PC-3 (cell line): ENCODE measurements at places on chromosomes 1 and 21.
A peak's percentile ranks its signal among the peaks of the same experiment; 100 is the strongest.

GRCh38 chr21:17441370-17441769 lies 71.5 kb upstream of the CXADR start:
- peak; percentile 84 for DNase-seq

DNA sequence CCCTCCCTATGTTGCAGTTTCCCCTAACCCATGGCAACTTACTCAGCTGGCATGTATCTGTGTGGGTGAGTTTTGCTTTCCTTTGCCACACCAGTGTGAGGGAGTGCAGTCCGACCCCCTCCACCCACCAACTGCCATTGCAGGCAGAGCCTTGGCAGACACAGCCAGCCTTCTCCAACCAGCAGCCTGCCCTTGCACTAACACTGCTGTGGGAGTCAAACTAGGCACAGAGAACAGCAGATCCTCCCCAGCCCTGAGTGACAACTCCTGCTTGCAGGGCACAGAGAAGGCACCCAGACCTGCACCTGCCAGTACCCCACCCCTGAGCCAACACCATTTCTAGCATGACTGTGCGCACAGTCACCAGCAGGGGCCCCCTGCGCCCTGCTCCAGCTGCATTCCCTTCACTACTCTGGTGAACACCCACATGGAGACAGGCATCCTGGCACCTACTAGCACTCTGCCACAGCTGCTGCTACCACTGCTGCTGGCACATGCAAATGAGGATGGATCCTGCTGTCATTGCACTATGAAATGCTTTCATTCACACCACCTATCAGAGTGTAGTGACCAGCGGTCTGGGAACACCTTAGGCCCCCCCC lies 98.4 kb downstream of the MAGI3 start:
- DNase-seq: peak; percentile 19

- DNase-seq: peak; percentile 46
Measured at GRCh38 chr1:178774263-178774662, 49.2 kb downstream of the RALGPS2 start.

- no peak for DNase-seq
Measured at GRCh38 chr1:212402666-212403321, 11.9 kb downstream of the PACC1 start.

GRCh38 chr1:45752441-45753052 lies 2.1 kb upstream of the IPP start:
- DNase-seq: peak; percentile 21

GRCh38 chr1:17870679-17871078 lies 115.5 kb downstream of the ACTL8 start:
- no peak for DNase-seq

- DNase-seq: no peak
Measured at GRCh38 chr1:95778217-95778616, 544.2 kb downstream of the RWDD3 start.

GRCh38 chr21:25760677-25761076 lies 25.9 kb downstream of the GABPA start:
- no peak for DNase-seq

- peak; percentile 37 for DNase-seq
Measured at GRCh38 chr1:61925591-61926298, 183.5 kb downstream of the PATJ start.

- no peak for DNase-seq
Measured at GRCh38 chr1:17757426-17757825, 2.3 kb downstream of the ACTL8 start.

DNA sequence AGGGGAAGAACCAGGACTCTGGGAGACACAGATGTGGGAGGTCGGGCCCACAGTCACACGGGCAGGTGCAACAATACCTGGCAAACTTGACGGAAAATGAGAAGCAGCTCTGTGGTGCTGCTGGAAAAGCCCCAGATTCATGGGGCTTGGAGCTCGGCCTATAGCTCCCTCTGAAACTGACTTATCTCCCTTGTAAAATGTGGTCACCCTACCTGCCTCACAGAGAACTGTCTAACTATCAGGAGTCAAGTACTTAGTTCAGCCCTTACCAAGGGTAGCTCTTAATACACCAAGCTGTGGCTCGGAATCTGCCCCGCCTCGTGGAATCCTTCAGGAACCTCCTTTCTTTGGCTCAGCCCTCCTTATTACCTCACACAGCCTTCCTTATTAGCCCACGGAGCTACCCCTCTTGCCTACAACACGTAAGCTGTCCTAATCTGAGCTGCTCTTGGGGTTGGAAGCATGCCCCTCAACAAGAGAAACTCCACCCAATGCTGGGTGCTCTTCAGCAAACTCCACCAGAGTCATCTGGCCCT lies 68.9 kb downstream of the MRPL37 start:
- DNase-seq: no peak

DNA sequence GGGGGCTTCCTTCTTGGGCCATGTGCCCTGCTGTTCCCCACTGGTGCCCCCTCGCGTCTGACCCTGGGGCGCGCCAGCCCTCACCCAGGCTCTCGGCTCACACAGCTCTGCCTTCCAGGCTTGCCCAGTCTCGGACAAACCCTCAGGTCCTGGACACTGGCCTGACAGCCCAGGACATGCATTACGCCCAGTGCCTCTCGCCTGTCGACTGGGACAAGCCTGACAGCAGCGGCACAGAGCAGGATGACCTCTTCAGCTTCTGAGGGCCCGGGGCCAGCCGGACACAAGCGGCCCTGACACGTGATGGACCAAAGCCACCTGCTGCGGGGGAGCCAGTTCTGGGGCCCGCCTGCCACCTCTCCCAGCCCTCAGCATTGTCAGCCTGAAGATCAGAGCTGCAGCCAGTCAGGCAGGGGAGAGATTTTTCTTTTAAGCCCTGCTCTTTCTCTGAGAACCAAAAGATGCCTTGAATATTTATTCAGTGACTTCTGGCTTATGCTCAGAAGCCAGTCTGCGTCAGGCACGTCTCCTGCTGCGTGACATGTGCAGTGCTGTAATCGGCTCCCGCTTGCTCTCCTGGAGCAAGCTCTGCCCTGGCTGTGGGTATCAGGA lies 23.4 kb downstream of the LDLRAP1 start:
- DNase-seq: no peak

DNA sequence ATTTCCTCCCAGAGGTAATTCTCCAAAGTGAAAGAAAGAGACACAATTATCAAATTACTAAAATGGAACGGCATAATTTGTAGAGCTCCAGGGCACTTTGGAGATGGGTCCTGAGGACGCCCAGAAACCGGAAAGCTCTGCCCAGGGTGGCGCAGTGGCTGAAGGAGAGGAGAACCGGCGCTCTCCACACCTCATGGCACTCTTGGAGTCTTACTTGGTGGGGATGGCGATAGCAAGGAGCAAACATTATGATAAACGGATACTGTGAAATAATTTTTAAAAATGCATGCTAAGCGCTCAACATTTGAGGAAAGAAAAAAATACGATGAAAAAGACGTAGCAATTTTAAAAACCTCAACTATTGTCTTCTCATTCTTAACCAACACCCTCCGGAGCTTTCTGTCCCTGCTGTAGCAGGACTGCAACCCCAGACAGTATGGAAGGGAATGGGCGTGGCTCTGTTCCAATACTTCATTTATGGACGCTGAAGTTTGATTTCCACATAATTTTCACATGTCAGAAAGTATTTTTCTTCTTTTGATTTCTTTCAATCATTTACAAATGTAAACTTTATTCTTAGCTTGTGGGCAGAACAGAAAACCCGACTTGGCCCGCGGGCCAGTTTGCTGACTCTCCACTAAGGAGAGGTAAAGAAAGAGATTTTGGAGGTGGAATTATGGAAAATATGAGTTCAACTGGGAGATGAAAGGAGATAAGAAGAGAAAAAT lies 1.1 kb downstream of the S100A11 start:
- peak; percentile 60 for DNase-seq

GRCh38 chr1:42418516-42418915 lies 37.3 kb downstream of the ZMYND12 start:
- no peak for DNase-seq

DNA sequence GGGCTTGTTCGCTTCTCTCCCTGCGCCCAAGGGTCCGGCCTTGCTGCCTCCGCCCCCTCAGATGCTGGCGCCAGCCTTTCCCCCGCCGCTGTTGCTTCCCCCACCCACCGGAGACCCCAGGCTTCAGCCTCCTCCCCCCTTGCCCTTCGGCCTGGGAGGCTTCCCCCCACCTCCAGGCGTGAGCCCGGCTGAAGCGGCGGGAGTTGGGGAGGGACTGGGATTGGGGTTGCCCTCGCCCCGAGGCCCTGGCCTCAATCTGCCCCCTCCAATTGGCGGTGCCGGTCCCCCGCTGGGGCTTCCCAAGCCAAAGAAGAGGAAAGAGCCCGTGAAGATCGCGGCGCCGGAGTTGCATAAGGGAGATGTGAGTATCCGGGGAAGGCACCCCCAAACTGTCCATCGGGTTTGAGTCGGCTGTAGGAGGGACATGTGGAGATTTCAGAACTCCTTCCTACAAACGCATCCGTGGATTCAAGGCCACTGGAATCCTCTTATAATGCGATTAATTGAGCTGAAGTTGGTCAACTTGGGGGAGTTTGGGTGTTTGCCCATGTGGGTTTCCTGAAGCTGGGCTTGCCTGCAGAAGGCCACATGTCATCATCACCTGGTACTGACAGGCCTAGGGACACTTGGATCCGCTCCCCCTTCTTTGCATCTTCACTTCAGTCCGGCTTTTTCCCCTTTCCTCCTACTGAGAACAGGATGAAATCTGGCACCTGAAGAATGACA lies 707 bp downstream of the PRCC start:
- no peak for DNase-seq

DNA sequence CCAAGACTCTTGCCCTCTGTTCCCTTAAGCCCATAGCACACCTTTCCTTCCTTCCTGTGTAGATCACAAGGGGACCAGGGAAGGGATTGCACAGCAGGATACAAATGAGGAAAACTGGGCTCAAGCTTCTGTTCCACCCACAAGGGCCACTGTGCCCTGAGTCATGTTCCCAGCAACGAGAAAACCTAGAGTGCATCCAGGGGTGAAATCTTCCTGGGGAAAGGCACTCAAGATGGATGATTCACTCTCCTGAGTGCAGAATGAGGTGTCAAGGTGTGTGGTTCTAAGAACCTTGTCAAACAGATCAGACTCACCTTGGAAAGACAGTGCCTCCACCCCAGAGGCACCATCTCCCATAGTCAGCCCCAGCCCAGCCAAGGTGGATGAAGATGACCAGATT lies 40.7 kb upstream of the EYA3 start:
- peak; percentile 96 for DNase-seq

GRCh38 chr21:21187579-21187978 lies 189.4 kb downstream of the NCAM2 start:
- DNase-seq: no peak

DNA sequence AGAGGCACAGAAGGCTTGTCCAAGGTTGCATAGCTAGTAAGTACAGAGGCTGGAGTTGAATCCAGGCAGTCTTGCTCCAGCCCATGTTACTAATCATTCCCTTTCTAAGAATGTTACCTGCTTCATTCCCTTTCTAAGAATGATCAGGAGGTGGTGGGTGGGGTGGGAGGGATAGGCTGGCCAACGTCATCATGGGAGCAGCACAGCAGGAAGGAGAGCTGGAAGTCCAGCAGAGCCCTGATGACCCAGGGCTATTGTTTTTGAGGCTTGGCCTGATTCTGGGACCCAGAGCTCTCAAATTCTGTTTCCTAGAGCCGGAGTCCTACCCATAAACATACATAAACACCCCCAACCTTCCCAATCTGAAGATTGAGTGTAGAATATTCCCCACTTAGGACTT lies 11.8 kb upstream of the CSF1 start:
- no peak for DNase-seq

DNA sequence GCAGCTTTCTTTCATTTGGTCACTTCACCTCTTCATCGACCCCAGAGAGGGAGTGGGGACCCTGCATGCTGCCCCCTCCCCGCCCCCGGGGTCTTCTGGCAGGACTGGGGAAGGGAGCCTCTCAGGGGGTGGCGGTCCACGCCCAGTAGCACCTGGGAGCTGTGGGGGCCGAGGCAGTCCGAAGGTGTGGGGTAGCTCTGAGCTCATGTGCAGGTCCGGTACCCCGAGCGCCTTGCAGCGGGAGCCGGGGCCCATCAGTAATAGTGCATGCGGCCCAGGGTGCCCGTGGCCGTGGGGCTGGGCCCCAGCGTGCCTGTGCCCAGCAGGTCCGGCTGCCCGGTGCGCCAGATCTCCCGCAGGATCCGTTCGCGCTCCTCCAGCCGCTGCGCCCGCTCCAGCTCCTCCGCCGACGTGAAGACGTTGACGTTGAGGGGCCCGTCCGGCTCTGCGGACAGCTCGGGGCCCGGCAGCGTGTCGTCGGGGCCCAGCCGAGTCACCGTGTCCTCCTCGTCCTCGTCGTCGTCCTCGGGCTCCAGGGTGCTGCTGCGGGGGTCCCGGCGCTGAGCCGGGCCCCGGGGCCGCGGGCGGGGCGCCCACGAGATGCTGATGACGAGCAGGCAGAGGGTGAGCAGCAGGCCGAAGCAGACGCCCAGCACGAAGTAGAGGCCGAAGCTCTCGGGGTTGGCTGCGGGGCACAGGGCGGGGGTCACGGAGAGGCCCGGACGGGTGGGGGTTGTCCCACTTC lies 1.2 kb downstream of the EVA1B start:
- DNase-seq: no peak

- peak; percentile 64 for DNase-seq
Measured at GRCh38 chr1:2311184-2312032, 79.9 kb downstream of the MORN1 start.

DNA sequence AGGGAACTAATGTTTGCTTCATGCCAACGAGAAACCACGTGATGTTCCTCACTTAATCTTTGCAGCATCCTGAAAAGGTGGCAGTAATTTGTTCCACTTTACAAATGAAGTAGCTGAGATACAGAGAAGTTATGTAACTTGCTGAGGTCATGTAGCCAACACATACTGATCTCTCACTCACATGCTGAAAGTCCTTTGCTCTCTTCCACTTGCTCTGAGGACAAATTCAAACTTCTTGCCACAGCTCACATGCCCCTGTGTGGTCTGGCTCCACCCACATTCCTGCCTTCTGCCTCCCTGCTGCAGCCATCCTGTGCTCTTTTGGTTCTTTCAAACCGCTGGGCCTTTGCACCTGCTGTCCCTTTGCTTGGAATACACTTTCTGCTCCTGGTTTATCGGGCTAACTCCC lies 55.4 kb downstream of the TMCO4 start:
- DNase-seq: no peak

- peak; percentile 85 for DNase-seq
Measured at GRCh38 chr1:107750364-107750959, 214.5 kb downstream of the VAV3 start.

DNA sequence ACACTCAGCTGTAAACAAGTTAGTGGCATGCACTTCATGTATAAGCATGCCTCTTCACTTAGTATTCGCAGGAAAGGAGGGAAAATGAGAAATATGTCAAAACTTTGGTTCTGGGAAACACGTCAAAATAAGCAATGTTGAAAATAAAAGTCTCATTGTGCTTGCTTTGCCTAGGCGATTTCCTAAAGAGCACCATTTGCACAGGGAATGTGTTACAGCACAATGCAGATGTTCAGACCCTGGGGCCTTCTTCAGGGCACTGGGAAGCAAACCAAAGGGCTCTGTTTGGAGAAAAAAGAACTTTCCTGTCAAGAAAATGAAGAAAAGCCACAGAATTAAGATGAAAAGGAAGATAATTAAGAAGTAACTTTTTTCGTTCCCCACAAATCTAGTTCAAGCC lies 98.6 kb upstream of the PLD5 start:
- no peak for DNase-seq

DNA sequence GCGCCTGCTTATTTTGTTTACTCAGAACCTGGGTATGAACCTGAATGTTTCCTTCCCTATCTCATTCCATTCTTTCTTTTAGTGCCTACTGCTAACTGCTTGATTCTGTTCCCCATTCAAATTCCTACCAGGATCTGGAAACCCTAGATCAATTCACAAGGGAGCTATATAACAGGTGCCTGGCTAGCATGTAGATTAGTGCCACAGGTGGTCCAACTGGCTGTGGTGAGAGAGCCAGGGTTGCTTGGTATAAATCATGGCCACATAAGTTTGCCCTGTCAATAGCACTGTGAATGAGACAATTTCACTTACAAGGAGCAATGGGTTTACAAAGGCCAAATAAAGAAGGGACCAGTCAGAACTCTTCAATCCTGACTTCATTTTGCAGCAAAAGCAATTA lies 6.6 kb upstream of the PRPF38B start:
- no peak for DNase-seq
